ENCODE measurements at places on chromosomes 1 and 21.

DNA sequence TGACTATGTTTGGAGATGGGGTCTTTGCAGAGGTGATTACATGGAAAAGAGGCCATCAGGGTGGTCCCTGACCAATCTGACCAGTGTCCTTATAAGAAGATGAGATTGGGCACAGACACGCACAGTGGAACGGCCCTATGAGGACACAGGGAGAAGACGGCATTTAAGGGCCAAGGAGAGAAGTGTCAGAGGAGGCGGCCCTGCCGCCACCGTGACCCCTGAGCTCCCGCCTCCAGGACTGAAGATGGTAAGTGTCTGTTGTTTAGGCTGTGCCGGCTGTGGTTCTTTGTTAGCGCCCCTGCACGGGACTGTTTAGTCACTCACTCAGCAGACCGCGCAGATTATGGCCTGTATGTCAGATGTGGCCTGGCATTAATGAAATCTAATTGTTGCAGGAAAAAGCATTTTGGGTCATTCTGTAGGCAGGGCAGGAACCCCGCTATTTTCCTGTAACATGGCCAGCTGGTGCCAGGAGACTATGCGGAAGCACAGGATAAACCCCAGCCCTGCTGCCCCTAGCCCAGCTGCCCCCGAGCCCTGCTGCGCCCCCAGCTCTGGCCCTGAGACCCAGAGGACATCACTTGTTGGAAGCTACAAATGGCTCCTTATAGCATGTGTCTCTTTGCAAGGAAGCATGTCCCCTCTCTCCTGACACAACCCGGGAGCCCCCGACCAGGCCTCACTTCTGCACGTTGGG lies 53.7 kb upstream of the RIPK4 start:
- DNase-seq: no peak

DNA sequence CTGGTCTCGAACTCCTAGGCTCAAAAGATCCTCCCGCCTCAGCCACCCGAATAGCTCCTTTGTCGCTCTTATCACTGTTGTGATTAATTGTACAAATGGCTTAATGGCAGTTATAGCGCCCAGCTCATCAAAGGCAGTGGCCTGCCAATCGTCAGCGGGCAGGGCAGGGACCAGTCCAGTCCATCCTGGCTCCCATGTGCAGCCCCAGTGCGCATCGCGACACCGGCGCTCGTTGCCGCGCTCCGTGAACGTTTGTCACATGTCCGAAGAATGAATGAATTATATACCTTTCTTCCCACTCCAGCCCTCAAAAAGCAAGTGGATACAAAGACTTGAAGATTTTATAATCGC lies 18.4 kb downstream of the MTX1 start:
- no peak for DNase-seq

DNA sequence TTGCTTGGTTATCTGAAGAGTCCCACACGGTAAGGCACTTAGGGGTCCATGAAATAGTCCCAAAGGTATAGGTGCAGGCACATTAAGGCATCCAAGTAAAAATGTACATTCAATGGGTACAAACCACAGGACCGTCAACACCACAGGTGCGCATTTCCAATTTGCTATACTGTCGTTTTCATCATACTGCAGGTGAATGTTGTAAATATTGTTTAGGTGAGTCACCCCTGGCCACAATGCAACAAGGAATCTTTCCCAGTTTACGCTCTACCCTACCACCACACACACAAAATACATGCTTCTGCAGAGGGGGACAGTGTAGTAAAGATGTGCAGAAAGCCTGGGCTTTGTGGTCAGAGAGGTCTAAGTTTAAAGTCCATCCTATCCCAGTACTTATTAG lies 13.7 kb downstream of the CADM3 start:
- no peak for DNase-seq

DNA sequence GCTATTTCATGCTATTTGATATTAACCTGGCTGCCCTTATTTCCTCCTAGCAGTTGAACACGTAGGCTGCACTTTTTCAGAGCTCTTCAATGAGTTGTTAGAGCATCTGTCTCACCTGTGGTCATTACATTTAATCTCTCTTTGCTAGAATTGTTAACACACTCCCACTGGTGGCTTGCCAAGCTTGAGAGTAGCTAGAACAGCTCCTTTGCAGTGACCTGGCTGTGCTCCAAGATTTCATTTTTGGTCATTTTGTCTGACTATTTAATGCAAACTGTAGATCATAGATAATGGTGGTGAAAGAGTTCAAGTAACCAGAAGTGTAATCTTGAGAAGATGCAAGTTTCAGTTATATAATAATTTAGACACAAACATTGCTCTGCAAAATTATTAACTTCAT lies 105.6 kb downstream of the LRRC7 start:
- DNase-seq: no peak

- DNase-seq: no peak
Measured at GRCh38 chr21:38384238-38384560, 114.1 kb downstream of the ERG start.

GRCh38 chr1:116915086-116915661 lies 5.5 kb downstream of the PTGFRN start:
- no peak for DNase-seq

GRCh38 chr1:58030456-58030855 lies 516.1 kb downstream of the OMA1 start:
- no peak for DNase-seq

- no peak for DNase-seq
Measured at GRCh38 chr1:6544831-6545230, 9.5 kb downstream of the NOL9 start.

DNA sequence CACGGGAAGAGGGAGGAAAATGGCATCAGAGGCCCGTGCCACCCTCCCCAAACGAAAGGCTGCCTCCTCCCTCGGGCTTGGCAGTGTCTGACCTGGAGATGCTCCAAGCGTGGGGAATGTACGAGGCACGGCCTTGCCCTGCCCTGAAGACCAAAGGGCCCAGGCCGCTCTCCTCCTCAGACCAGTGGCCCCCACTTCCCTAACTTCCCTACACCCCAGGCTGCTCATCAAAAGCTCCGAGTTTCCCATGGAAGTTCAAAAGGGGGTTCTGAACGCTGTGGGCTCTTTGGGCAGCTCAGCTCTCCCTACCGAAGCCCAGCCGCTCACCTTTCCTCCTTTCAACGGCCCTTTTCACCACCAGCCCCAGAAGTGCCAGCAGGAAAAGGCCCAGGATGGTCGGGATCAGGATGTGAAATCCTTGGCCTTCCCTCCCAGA lies 11.8 kb downstream of the FCMR start:
- DNase-seq: no peak

Measured in AG04450 (cell line).